SIG-M5 (cell line): ENCODE measurements at places on chromosomes 1 and 21.

- no peak for DNase-seq
Observed at GRCh38 chr1:37609994-37610393, 14.3 kb upstream of the GNL2 start.

GRCh38 chr1:232949636-232950196 is 695 bp upstream of the NTPCR start:
- DNase-seq = no peak

GRCh38 chr1:21590934-21591333 is 78.2 kb downstream of the RAP1GAP start:
- DNase-seq = no peak

DNA sequence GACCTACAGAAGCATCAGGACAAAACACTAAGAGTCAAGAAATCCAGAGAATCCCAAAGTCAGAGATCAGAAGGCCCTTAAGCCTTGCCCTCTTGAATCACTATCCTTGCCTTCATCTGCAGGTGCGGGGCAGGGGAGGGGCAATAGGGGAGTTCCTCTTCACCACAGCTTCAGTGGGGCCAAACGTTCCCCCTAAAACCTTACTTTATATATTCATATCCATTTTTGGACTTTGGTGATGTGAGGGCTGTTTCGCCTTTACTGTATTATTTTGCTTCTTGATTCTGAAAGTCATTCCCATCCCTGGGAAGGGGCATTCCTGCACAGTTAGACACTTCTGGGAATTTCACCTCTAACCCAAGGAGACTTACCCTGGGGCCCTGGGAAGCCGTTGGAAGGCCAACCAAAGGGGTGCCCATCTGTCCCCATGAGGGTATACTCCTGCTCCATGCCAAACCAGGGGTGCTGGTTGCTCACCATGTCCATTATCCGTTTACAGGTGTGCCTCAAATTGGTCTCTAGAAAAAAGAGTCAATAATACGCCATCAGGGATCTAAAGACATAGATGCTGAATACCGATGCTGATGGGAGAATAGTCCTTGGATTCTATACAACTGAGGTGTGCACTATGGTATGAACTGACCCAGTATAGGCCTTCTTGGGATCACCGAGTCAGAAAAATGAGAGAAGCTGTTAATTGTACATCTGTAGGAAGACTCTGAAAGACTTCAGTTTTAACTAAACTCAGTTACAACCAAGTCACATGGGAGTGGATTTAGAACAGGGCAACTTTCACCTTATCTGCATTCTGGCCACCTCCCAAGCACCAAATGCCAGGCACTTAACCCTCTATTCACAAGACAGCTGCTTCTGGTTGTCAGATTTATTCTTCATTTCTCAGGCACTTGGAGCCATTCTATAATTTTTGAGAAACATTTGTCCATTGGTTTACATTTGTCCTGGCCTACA is 5.4 kb downstream of the GLUL start:
- DNase-seq = no peak

- no peak for DNase-seq
Observed at GRCh38 chr1:98991127-98992012, 13.3 kb downstream of the PLPPR5 start.
